Testis (tissue), 5 donors: ENCODE measurements at places on chromosomes 1 and 21. TPM values are rescaled to one million over a fixed set of nuclear protein-coding genes. Genes with fewer than 3 reads are reported as not detected.

DNA sequence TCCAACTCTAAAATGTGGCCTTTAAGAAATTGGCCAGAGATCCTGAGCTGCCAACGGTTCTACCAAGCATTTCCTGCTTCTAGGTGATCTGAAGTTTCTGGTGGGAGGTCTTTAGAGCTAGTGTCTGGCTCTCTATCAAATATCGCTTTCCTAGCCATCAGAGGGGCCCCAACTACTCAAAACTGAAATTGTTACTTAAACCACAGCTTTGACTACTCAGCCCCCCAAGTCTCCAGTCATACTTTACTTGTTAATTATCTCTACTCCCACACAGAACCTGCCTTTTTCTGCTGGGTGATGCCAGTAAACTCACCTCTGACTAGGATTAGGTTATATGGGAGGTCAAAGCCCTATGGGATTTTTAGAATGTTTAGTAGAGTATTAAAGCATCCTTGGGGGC, 95.1 kb downstream of the FASLG start:
- H3K36me3 ChIP-seq = no peaks in the 10 kb centered on the region
- H3K27me3 ChIP-seq = no peaks in the 10 kb centered on the region
- H3K27ac ChIP-seq = no peak overlapping the region
- no peaks in the 10 kb centered on the region for H3K4me1 ChIP-seq

DNA sequence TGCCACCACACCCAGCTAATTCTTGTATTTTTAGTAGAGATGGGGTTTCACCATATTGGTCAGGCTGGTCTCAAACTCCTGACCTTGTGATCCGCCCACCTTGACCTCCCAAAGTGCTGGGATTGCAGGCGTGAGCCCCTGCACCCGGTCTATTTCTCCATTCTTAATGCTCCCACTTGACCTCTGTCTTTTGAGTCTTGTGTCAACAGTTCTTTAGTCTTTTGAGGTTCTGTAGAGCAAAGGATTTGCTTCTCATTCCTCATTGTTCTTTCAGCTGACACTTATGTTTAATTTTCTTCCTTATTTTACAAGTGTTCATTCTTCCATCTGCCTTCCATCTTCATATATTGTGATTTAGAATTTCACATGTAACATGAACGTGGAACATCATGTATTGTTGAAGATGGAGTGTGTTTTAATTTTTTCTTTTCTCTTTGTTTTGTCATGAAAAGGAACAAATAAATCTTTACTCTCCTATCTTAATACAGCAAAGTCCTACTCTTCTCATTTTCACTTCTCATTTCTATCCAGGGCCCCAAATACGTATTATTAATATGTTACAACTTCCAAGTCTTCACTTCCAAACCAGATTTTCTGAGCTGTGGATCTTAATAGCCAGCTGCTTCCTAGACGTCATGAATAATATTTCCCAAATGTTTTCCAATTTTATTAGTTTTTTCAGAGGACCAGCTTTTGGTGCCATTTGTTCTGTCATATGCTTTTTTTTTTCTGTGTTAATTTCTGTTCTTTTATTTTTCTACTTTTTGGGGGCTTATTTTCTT, 16.9 kb downstream of the MTF2 start:
- H3K27me3 ChIP-seq = no peaks in the 10 kb centered on the region
- peaks cover 16% of the 10 kb centered on the region for H3K4me1 ChIP-seq
- H3K4me3 ChIP-seq = no peak overlapping the region
- H3K27ac ChIP-seq = no peak overlapping the region

- H3K27ac ChIP-seq = no peak overlapping the region
- no peaks in the 10 kb centered on the region for H3K4me1 ChIP-seq
- H3K27me3 ChIP-seq = no peaks in the 10 kb centered on the region
- H3K4me3 ChIP-seq = no peak overlapping the region
Measured at GRCh38 chr1:202047977-202048376, 37.6 kb downstream of the ELF3 start.

DNA sequence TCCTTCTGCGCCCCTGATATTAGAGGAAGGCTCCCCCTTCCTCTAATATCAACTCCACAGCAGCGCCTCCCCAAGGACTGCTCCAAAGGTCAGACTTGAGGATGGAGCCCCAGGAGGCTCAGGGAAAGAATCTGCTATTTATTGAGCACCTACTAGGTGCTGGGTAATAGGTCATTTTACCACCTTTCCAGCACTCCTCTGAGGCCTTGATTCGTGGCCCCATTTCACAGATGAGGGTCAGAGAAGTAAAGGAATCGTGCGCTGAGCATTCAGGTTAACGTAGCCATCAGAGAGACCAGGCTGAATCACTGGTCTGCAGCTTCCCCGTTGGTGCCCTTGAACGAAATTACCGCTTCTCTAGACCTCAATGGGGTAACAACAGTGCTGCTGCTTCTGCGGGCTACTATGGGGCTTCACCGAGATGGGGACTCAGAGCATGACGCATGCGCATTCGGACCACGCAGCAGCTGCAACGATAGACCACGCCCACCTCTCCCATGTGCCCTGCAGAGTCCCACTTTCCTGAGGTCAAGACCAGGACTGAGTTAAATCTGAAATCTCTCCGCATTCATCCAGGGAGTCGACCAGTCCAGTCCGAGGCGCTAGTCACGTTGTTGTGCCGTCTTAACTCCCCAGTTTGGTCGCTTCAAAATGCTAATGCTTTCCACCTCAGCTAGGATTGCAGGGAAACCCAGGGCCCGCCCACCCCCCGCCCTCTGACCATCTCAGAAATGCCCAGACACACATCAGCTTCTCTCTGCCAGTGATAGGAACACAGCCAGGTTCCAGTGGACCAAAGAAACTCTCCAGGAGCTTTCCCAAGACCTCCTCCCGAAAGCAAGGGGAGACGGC, 12.9 kb downstream of the CAMK2N1 start:
- no peaks in the 10 kb centered on the region for H3K27me3 ChIP-seq
- no peak overlapping the region for H3K27ac ChIP-seq
- H3K4me1 ChIP-seq = peaks cover 28% of the 10 kb centered on the region
- H3K4me3 ChIP-seq = peak overlapping the region; percentile 21
- no peaks in the 10 kb centered on the region for H3K36me3 ChIP-seq

DNA sequence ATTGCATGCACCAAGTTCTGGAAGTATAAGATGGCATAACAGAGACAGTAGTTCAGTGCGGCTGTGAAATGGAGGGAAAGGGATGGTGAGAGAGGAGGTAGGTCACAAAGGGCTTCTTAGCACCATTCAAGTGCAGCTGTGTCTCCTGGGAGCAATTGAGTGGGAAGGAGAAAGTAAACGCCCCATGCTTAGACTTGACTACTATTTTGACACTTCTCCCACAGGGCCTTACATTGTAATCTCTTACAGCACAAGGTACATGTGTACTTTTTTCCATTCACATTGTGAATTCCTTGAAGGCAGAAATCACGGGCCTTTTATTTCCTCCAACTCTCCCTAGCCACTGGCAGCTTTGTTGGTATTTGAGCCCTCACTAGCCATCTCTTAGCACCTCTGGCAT, 239.6 kb upstream of the FOXD3 start:
- no peaks in the 10 kb centered on the region for H3K36me3 ChIP-seq
- no peak for DNase-seq
- H3K4me3 ChIP-seq = no peak overlapping the region

GRCh38 chr1:162069334-162070093, at the start of gene NOS1AP:
NOS1AP (plus strand) TSS chr1:162069691; CDS start chr1:162070178, 487 bp downstream.
- DNase-seq = peak; percentile 86
- H3K27me3 ChIP-seq = no peaks in the 10 kb centered on the region
- peaks cover 5% of the 10 kb centered on the region for H3K4me1 ChIP-seq

GRCh38 chr1:44635439-44635838, 38.8 kb downstream of the TMEM53 start:
- no peaks in the 10 kb centered on the region for H3K36me3 ChIP-seq
- H3K27ac ChIP-seq = no peak overlapping the region
- H3K4me1 ChIP-seq = peaks cover 18% of the 10 kb centered on the region
- DNase-seq = no peak
- no peaks in the 10 kb centered on the region for H3K27me3 ChIP-seq

- H3K4me3 ChIP-seq = no peak overlapping the region
- no peaks in the 10 kb centered on the region for H3K36me3 ChIP-seq
Measured at GRCh38 chr1:156110252-156110651, 4.3 kb upstream of the LMNA start.

DNA sequence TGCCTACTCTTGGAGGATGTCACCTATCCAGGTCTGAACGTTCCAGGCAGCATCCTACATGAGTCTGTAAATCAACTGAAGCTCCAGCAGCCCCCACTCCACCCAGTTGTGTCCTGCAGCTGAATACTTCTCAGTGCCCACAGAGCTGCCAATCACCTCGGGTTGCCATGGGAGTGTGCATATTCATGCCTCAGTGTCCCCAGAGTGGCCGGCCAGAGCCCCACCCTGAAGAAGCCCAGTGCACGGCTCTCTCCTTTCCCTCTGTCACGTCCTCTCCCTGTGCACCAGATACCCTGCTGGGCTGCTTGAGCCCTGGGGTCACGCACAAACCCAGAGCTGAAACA, 16.1 kb upstream of the GSTM4 start:
- no peak overlapping the region for H3K4me3 ChIP-seq
- H3K4me1 ChIP-seq = peaks cover 19% of the 10 kb centered on the region
- DNase-seq = no peak
- no peaks in the 10 kb centered on the region for H3K36me3 ChIP-seq

DNA sequence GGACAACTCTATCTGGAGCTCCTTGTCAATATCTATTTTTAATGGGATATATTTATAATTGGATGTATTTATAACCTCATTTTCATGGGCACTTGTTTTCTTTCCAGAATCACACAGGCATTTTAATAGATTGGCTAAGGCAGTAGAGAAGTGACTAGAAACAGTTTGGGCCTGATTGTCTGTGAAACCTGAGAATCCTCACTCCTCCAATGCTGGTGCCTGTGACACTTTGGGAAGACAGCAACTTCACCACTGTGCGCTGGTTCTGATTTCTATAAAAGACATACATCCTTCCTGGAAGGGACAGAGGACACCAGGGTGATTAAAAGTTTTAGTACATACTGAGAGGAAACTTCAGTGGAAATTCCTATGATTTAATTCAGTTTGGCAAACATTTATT, 39.6 kb upstream of the RXRG start:
- H3K4me3 ChIP-seq = no peak overlapping the region
- no peaks in the 10 kb centered on the region for H3K36me3 ChIP-seq
- H3K27me3 ChIP-seq = no peaks in the 10 kb centered on the region
- H3K4me1 ChIP-seq = no peaks in the 10 kb centered on the region
- H3K27ac ChIP-seq = no peak overlapping the region

DNA sequence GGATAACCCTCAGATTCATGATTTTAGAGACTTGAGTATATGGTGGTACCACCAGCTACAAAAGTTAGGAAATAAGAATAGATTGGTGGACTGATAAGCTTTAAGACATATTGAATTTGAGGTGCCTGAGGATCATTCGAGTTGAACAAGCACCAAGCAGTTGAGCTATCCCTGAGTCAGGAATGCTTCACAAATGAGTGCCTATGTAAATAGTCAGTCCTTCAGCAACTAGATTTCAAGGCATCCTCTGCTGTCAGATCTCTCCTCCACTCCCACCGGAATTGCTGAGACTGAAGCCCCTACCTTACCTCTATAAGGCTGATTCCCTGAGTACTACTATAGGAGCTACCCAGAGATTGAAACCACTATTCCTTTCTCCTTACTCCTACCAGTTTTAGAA, 7.1 kb downstream of the BTF3L4 start:
- no peaks in the 10 kb centered on the region for H3K36me3 ChIP-seq
- H3K27me3 ChIP-seq = no peaks in the 10 kb centered on the region
- H3K27ac ChIP-seq = no peak overlapping the region
- H3K4me3 ChIP-seq = no peak overlapping the region

DNA sequence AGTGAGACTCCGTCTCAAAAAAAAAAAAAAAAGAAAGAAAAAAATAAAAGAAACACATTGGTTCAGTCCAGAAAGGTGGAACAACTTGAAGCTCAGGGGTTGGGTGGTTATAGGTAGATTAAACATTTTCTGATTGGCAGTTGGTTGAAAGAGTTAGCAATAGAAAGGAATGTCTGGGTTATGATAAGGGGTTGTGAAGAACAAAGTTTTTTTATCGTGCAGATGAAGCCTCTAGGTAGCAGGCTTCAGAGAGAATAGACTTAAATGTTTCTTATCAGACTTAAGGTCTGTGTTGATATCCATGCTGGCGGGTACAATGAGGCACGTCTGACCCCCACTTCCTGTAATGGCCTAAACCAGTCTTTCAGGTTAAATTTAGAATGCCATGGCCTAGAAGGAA, 45.0 kb upstream of the PDE9A start:
- no peak for DNase-seq
- H3K4me3 ChIP-seq = no peak overlapping the region
- H3K27ac ChIP-seq = no peak overlapping the region
- no peaks in the 10 kb centered on the region for H3K36me3 ChIP-seq
- no peaks in the 10 kb centered on the region for H3K4me1 ChIP-seq

DNA sequence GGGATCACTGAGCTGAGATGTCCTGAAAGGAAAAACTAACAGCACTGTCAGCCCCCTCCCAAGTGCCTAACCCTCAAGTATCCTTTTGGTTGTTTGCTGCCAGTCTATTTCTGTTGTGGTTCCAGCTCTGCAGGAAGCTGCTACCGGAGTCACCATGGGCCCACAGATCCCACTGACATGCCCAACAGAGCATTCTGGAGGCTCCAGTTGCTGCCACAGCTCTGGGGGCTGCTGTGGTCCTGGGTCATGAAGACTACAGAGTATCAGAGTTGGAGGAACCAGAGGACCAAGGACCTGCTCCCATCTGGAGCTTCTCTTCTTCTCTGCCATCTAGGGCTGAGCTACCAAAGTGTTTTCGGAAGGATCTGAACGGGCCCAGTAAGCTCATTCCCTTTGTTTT, 910 bp downstream of the LCE3A start:
- no peak overlapping the region for H3K4me3 ChIP-seq
- H3K27ac ChIP-seq = no peak overlapping the region
- no peaks in the 10 kb centered on the region for H3K4me1 ChIP-seq
- DNase-seq = no peak
- no peaks in the 10 kb centered on the region for H3K36me3 ChIP-seq

GRCh38 chr21:41634211-41634694, 126.3 kb upstream of the TMPRSS2 start:
- no peak for DNase-seq
- H3K27me3 ChIP-seq = no peaks in the 10 kb centered on the region
- no peak overlapping the region for H3K27ac ChIP-seq
- H3K36me3 ChIP-seq = no peaks in the 10 kb centered on the region
- H3K4me1 ChIP-seq = no peaks in the 10 kb centered on the region
- H3K4me3 ChIP-seq = no peak overlapping the region

DNA sequence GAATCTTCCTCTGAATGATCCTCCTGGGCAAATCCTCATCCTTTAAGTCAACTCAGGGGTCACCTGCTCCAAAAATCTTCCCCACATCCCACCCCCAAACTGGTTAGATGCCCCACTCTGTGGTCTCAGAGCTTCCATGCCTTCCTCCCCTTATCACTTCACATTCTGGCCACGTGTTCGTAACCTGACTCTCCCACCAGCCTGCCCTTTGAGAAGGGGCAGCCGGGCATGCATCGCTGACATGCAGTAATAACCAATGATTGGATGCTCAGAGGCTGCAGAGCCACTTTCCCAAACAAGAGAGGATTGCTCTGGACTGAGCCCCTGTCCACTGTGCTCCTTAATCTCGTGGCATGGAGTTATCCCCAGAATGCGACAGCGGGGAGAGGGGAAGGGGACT, 7.0 kb downstream of the LELP1 start:
- no peaks in the 10 kb centered on the region for H3K36me3 ChIP-seq
- no peaks in the 10 kb centered on the region for H3K27me3 ChIP-seq
- H3K4me3 ChIP-seq = no peak overlapping the region
- no peak for DNase-seq
- no peaks in the 10 kb centered on the region for H3K4me1 ChIP-seq

ARTN gene
- 5.4 TPM for total RNA-seq

SLC22A15 gene
- total RNA-seq = 6.4 TPM

LPAR3 gene
- total RNA-seq = 65.9 TPM

NPHS2 gene
- total RNA-seq = 1.1 TPM

CLIC6 gene
- total RNA-seq = 0.37 TPM

EVA1B gene
- total RNA-seq = 9.1 TPM

HFM1 gene
- 20.5 TPM for total RNA-seq
